ENCODE measurements at places on chromosomes 12 and 14.

DNA sequence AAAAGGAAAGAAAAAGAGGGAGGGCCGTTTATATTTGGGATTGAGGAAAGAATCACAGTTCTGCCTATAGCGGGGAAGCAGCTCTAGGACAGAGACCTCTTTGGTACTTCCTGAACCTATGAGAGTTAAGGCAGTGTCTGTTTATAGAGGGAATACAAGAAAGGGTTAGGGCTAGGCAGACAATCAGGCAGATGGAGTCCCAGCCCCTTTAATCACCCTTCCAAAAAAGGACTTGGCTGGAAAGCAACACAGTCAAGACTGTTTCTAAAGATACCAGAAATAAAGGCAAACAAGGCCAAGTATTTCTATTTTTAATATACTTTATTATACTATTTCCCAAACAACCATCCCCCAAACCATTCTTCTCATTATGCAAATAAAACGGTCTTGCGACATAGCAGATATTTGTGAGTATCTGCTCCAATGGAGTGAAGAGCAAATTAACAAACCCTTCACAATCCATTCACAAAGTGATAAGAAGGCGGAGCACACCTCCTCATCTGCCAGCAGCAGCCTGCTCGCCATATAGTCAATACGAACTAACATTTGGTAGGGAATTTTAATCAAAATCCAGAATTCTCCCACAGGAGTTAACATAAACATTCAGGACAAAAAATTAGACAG lies 697 bp upstream of the GRIP1 start:
- DNase-seq = no peak

- no peak for DNase-seq
These were observed 100.2 kb downstream of the NELL2 start for GRCh38 chr12:44775901-44776300.

DNA sequence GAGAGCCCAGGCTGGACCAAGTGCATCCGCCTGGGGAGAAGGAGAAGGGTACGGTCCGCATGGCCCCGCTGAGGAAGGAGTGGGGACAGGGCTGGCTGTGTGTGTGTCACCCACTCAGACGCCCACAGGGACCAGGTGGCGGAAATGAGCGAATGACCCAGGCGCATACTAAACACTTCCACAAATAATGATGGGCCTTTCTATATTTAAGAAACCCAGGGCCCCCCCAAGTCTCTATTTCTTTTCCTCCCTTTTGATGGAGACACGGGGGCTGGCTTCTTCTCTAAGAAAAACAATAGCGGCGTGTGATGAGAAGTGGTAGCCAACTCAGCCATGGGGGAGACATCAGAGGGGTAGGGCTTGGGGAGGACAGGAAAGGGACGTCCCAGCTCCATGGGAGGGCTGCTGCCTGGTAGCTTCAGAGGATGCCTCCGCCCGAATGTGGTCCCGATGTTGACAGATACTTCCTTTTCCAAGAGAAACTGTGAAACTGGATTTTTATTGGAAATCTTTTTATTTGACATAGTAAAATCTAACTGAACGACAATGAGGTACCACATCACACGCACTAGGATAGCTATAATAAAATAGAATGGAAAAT lies 6.3 kb upstream of the MAP1LC3B2 start:
- no peak for DNase-seq

GRCh38 chr12:93704122-93704521 lies 26.9 kb downstream of the CRADD start:
- no peak for DNase-seq

DNA sequence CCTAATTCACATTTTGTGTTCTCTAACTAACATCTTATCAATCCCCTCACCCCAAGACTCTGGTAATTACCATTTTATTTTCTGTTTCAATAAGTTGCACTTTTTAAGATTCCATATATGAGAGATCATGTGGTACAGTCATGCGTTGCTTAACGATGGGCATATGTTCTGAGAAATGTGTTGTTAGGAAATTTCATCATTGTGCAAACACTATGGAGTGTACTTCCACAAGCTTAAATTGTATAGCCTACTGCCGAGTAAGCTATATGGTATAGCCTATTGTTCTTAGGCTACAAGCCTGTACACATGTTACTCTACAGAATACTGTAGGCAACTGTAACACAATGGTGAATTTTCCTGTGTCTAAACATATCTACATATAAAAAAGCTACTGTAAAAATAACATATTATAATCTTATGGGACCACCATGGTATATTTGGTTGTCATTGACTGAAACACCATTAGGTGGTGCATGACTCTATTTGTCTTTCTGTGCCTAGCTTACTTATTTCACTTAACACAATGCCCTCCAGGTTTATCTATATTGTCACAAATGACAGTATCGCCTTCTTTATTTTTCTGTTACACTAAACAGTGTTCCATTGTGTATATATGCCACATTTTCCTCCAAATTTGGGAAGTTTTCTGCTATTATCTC lies 473.4 kb upstream of the LMO3 start:
- DNase-seq = no peak

- no peak for DNase-seq
These were observed 182.6 kb upstream of the CNOT2 start for GRCh38 chr12:70060634-70061033.

- DNase-seq = peak; percentile 32
These were observed 247.1 kb downstream of the AKAP6 start for GRCh38 chr14:32576088-32576795.

DNA sequence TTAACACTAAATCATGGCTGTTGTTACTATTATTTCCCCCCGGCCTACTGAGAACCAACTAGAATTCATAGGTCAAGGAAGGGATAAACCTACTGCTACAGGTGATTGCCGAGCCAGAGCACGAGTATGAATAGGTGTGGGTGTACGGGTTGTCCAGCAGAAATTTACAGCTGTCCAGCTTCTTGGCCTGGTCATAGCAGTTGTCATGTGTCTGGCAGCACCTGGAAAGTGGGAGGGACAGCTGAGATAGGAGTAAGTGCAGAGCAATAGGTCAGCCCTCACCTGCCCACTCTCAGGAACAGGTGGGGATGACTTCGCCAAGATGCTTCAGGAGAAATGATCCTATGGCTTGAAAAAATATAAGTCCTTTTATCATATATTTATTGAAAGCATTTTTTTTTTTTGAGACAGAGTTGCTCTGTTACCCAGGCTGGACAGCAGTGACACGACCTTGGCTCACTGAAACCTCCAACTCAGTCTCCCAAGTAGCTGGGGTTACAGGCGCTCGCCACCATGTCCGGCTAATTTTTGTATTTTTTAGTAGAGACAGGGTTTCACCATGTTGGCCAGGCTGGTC lies 2.6 kb downstream of the PLA2G1B start:
- no peak for DNase-seq

DNA sequence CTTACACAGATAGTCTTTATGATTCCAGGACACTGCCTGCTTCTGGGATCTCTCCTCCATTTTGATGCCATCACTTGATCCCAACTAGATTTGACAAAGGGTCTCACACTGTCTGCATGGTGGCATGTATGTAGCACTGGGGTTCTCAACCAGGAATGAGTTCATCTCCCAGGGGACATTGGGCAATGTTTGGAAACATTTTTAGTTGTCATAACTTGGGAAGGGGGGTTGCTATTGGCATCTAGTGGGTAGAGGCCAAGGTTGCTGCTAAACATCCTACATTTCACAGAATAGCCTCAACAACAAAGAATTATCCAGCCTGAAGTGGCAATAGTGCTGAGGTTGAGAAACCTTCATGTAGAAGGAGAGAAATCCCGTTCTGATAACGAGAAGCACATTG lies 376.2 kb downstream of the DPF3 start:
- DNase-seq = no peak

DNA sequence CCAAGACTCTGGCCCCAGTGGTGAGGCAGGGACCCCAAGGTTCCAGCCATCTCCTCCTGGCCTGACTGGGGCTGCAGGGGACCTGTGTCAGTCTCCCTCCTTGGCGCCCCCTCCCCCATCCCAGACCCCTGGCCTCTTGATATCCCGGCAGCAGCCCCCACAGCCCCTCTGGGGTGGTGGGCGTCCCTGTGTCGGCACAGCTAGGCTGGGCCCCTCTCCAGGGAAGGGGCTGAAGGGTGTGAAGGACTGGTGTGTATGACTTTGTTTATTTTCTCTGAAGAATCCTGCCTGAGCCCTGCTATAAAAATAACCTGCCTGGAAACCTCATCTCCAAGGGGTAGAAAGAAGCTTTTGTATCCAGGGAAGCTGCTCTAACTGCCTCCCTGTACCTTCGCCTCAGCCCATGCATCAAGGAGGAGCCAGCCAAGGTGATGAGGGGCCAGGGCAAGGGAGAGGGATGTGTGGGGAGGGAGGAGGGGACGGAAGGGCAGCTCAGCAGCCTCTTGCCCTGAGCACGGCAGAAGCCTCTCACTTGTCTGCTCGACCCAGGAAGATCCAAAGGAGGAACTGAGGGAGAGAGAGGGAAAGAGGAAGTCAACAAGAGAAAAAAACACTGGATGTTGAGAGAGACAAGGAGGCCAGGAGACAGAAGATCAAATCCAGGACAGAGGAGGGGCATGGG lies 25.4 kb upstream of the COL2A1 start:
- DNase-seq = no peak

- DNase-seq = no peak
These were observed 190.4 kb downstream of the PPM1H start for GRCh38 chr12:62744551-62744950.

- peak; percentile 17 for DNase-seq
These were observed 13.4 kb upstream of the PPP1R1A start for GRCh38 chr12:54601841-54602240.

GRCh38 chr14:75752907-75753594 lies 92.0 kb downstream of the TTLL5 start:
- no peak for DNase-seq

- no peak for DNase-seq
These were observed 100.0 kb upstream of the ARHGAP5 start for GRCh38 chr14:31977001-31977556.

DNA sequence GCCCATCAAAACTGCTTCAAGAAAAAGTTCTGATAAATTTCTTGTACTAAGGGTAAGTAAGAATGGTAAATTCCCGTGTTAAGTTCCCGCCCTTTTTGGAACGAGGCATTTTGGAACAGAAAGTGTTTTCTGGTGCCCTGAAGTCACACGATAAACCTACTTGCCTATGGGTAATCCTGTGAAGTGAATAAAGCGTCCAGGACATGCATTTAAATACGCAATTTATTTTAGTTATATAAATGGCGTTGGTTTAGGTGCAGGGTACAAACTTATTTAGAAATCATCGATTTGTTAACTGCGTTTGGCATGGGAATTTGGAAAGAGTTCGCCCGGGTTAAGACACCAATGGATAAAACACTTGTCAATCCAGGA lies 715 bp upstream of the RAP1B start:
- DNase-seq = peak; percentile 32

GRCh38 chr12:50840809-50841487 lies 1.8 kb upstream of the TMPRSS12 start:
- DNase-seq = no peak

DNA sequence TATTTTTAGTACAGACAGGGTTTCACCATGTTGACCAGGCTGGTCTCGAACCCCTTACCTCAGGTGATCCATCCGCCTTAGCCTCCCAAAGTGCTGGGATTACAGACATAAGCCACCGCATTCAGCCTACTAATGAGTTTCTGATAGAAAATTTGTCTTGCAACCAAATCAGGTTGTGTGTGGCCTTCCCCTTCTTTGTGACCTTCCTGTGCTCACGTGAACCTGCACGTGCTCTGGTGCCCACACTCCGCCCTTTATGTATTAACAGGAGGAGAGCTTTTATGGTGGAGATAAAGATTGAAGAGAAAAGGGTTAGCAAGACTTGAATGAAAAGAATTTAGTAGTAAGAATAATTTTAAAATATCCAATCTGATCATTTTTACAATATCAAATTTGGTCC lies 343.5 kb upstream of the TMEM132C start:
- no peak for DNase-seq

GRCh38 chr14:82388488-82388887 lies 854.8 kb upstream of the SEL1L start:
- no peak for DNase-seq

Data from Jurkat, Clone E6-1 (cell line).